ENCODE measurements at places on chromosomes 1 and 21.

DNA sequence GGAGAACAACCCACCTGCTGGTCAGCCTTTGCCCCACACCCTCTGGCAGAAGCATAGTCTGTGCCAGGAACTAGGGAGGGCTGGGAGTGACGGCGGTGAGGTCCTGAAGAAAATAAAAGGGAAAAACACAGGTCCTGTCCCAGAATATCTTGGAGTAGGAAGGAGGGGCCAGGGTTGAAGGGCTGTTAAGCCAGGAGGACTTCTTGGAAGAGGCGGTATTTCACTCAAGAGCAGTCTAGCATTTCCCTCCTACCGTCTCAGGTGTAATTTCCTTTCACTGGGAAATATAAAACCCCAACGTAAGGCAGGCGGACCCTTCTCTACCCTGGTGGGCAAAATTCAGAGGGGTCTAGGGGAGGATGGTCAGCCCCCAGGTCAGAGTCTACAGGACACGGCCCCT, 72.7 kb upstream of the TTC34 start:
- no peak for DNase-seq

DNA sequence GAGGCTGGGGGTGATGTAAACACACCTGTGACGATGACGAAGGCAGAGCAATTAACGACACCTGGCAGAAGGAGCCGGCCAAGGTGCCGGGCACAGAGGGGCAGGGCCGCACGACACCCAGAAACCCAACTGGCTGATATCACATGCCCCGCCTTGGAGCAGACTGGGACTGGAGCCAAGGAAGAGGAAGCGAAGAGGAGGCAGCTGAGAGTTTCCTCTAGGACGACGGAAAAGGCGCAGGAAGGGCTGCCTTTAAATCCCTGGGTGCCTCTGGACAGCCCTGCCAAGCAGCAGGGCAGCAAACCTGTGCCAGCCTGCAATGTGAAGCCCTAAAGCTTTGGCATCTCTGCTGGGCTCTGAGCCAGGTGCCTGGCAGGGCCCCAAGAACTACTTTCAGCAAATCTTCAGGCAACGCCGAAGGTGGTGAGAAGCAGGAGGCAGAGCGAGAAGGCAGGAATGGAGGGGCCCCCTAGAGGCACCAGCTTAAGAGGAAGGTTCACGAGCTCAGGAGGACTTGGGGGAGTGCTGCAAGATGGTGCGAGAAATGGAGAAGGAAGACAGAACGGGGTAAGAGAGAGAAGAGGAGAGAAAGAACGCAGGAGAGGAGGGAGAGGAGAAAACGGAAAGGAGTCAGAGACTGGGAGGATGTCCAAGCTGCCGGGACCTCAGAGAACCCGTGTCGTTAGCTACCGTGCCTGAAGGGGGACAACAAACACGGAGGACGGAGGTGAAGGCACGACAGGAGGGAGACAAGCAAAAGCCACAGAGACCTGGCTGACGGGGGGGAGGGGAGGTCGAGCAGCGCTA, 25.3 kb upstream of the PEF1 start:
- peak; percentile 75 for DNase-seq

GRCh38 chr21:45112371-45112770, 38.0 kb downstream of the ADARB1 start:
- DNase-seq: no peak

DNA sequence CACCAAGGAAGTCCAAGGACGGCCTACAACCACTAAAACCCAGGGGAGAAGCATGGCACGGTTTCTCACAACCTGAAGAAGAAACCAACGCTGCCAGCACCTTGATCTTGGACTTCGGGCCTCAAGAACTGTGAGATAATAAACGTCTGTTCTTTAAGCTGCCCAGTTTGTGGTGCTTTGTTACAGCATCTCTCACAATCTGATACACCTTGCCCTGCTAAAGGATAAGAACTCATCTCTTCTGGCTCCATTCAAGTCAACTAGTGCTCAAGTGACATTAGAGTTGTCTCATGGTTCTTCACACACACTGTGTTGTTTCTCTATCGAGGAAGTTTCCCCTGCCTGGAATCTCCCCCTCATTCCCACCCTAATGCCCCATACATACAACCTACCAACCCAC, 314.4 kb upstream of the RUNX1 start:
- DNase-seq: no peak

DNA sequence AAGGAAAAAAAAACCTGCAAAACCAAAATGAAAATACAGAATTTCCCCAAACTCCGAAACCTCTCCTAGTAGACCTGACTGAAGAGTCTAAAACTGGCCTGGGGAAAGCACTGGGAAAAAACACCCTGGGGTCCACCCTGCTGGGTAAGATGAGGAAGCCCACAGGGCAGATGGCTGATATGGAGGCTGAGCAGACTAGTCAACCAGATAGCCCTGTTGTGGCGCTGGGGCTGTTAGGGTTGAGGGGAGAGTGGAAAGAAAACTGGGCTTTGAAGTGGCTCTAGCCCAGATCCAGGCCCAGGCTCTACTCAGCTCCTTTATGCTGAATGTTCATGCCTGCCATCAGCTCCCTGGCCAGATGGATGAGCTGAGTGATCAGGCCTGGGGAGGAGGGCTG, 6.8 kb upstream of the SLAMF1 start:
- no peak for DNase-seq

DNA sequence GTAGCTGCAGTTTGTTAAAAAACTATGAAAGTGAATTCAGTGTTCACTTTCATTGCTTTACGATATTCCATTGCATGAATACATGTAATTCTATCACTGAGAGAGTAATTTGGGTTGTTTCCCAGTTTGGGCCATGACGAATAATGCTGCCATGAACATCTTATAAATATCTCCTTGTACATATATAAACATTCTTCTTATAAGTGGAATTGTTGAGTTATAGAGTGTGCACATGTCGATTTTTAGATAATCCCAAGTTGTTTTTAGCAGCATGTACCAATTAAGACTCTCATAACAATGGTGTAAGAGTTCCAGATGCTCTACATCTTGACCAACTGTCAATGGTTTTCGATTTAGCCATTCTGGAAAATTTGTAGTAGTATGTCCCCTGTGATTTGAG, 40.9 kb downstream of the ALG6 start:
- no peak for DNase-seq

DNA sequence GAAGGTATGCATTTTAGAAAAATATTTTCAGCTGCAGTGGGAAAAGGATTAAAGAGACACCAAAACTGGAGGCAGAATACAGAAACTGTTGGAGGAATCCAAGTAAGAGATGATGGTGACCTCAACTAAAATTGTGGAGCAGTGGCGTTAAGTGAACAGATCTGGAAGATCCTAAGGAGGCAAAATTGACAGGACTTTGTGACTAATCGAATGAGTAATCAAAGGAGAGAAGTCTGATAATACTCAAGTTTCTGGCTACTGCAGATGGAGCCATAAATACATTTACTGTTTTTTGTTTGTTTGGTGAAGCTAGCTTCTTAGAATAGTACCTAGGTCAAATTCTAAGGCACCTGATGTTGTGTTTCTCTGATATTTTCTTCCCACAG, 3.1 kb downstream of the CTBS start:
- no peak for DNase-seq

- no peak for DNase-seq
Observed at GRCh38 chr1:43077273-43077672, 94.8 kb downstream of the EBNA1BP2 start.

DNA sequence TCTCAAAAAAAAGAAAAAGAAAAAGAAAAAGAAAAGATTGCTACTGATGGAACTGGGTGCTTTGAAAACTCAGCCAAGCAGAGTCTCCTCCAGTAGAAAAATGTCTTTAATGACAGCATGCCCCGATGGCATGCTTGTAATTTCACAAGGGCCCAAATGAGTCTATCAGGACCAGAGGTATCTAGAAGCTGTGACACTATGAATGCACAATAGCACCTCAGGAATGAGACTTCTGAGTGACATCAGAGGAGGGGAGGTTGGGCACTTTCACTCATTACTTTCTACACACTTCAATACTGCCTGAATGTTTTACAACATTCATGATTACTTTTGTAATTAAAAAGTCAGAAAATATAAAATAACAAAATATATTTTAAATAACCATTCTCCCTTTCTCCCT, 15.1 kb upstream of the CD58 start:
- no peak for DNase-seq

- DNase-seq: no peak
Observed at GRCh38 chr1:178784131-178784536, 59.1 kb downstream of the RALGPS2 start.

DNA sequence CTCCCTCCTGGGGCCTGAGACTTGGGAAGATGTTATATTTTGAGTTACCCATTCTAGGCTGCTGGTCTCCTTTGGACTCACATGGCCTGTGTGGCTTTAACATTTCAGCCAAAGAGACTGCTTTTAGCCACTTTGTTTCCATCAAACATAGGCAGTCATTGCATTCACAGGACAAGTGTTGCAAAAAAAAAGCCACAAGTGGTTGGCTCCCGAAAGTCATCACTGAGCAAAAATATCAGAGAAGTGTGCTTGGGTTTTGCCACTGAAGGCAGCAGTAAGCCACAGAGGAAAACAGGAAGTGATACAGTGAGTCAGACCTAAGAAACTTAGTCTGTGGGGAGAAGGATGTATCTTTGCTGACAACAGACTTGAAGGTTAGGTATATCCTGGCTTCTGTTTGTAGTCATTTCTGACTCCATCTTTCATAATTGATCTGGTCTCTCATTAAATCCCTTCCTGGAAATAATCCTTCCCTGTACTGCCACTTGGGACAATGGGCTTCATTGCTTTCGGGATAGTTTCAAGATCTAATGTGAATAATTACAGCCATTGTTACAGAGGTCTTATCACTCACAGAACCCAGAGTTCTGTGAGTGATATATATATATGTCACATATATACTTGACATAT, 80.9 kb downstream of the COLGALT2 start:
- DNase-seq: peak; percentile 89

- no peak for DNase-seq
Observed at GRCh38 chr1:155773221-155773620, 83.8 kb downstream of the GON4L start.

DNA sequence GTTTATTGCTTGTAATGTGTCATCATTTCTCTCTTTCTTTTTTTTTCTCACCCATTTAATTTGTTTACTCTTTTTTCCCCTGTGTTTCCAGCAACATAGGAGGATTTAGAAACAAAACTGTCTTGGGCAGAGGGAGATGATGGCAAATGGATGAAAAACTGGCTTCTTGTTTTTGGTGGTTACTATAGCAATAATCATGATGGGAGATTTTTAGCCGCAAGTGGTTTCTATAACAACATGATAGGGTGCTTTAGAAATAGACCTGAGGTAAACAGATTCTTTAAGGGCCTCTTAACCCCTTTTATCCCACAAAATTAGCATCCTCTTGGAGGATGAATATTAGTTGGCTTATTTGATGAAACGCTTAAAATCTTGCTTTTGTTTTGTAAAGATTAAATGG, 51.6 kb downstream of the CRB1 start:
- DNase-seq: no peak

DNA sequence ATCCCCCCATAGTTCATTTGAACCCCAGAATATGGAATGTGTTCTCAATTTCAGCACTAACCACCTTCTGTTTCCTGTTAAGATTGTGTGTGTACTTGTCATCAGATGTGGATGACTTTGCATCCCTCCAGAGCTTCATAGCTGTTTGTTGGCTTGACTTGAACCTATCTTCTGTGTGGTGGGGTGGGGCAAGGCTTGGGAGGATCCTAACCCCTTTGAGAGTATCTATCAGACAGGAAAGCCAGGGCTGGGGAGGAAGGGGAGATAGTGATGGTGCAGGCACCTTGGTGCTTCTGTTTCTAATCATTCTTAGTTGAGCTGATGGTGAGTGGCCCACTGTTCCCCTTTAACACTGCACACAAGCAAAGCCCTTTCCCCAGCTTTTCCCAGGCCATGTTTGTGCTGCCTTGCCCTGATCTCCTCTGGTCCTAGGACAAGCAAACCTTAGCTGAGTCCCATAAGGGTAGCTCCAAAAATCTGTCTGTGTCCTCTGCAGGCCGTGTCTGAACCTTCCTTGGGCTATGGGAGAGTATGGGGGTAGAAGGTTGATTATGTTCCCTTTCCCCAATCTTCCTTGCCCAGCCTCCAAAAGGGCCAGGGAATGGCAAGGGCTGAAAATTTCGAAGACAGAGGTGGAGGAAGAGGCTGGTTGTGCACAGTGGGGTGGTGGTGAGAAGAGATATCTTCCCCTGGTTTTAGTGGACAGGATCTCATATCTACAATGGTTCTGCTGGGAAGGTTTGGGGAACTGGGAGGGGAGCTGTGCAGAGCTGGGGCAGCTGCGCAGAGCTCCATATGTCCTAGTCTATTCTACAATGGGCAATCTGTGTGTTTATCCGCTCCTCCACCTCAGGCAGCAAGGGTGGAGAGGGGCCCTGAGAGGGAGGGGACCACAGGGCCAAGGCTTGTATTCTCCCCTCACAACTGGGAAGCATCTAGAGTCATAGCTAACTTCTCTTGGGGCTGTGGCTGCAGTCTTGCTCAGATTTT, 1.4 kb downstream of the NHLH1 start:
- DNase-seq: no peak

DNA sequence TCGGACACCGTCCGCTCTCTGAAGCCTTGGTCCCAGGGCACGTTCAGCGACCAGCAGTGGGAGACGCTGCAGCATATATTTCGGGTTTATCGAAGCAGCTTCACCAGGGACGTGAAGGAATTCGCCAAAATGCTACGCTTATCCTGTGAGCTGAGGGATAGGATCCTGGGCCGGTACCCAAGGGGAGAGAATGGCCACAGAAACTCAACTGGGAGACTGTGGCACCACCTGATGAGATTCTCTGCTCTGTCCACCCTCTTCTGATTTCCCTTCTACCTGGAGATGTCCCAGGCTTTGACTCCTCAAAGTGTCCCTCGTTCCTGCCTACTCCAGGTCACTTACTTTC, 855 bp downstream of the CD1D start:
- no peak for DNase-seq

- DNase-seq: peak; percentile 97
Observed at GRCh38 chr1:30816211-30817076, 58.9 kb upstream of the LAPTM5 start.

- DNase-seq: peak; percentile 78
Observed at GRCh38 chr1:183932412-183932811, 105.1 kb downstream of the COLGALT2 start.

DNA sequence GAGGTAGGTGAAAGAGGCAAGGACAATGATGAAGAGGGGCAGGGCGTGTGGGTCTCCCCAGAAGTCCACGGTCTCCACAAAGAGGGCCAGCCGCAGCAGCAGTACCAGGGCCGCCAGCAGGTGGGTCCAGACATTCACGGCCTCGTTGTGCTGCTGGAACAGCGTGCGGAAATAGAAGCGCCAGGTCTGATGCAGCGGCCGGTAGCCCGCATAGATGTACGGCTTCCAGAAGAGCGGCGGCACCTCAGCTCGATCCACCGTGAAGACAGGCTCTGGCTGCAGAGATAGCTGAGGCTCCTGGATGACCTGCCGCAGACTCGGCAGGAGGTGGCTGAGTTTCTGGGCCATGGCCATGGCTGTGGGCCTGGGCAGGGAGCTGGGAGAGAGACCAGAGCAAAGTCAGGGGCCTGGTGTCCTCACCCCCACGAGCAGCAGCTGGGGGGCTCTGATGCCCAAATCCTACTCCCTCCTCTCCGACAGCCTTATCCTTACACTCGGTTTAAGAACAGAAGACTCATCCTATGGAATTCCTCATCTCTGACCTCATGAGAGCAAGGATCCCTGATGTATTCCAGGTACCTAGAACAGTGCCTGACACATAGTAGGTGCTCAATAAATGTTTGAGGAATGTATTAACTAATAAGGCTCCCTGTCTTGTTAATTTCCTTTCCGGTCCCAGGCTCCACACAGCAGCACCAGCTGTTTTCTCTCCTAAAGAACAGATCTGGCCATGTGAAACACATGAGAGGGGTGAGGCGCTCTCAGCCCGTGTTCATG, 4.4 kb upstream of the AUNIP start:
- DNase-seq: no peak

All from pons (tissue), 1 donor.